ENCODE measurements at places on chromosomes 7 and 10.

GRCh38 chr10:52811776-52812175, 39.2 kb upstream of the MBL2 start:
- no peak for DNase-seq

GRCh38 chr7:48875045-48875916, 49.1 kb upstream of the CDC14C start:
- no peak for DNase-seq

- DNase-seq: no peak
These were observed 51.1 kb downstream of the DPYSL4 start for GRCh38 chr10:132237871-132238270.

DNA sequence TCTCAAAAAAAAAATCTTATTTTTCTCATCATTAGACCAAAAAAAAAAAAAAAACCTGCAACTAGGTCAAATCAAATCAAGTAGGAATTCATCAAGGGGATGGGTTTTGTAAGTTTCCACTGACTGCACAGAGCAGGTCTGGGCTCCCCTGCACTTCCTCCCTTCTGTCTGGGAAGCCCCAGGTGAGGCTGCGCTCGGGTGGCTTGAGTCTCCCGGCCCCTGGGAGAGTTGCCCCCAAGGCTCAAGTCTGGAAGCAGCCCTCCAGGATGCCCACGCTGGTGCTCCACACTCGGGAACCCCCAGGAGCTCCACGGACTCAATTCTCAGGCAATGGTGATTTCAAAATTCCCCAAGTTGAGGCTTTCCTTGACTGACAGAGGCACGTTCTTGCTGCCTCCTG, 41.7 kb upstream of the RBM33 start:
- DNase-seq: no peak

DNA sequence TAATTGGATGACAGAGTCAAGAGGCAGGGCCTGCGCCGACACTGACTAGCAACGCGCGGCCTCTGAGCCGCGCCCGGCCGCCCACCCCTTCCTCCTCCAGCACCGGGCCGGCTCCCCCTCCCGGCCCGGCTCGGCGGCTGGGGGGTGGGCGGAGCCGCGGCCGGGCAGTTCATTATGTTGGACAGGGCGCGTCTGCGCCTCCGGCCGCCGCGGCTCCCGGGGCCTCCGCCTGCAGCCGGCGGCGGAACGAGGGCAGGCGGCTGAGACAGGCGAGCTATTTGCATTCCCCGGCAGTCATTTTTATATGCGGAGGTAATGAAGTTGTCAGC, 106.7 kb downstream of the SNX10 start:
- DNase-seq: peak; percentile 73

DNA sequence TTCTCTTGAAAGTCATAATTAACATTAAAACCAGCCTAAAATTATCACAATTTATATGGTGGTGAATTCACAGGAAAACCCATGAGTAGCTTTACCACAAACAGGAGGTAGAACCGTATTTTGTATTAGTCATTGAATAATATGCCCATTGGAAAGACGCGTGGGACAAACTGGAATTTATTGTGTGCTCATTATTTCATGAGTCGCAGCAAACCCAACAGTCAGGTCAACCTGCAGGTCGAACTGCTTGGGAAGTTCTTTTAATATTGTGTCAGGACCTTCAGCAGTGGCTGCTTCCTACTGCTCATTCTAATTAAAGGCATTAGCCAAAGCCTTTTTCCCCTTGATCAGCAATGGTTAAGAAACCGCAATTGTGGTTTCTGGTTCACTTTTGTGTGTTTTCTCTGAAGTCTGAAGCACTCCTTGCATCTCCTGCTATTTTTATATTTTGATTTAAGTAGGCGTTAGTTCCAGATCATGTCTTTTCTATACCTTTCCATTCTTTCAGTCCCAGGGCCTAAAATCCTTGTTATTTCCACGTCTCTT, 100.1 kb downstream of the RAB11FIP2 start:
- DNase-seq: no peak

DNA sequence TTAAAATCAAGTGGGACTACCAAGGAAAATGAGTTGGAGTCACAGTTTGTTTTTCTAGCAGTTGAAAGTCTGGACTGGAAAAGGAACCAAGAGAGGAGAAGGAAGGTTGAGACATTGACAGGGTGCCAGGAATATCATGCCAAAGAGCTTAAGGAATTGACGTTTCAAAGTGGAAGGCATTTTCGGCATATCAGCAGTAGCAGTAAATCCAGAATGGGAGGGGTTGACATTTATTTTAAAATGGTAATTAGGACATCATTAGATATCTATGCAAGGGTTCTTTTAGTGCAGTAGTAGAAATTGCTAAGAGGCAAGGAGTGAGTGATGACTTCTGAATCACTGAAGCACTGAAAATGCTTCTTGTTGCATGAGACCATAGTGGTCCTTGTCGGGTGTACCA, 335.9 kb upstream of the PLXDC2 start:
- DNase-seq: no peak

DNA sequence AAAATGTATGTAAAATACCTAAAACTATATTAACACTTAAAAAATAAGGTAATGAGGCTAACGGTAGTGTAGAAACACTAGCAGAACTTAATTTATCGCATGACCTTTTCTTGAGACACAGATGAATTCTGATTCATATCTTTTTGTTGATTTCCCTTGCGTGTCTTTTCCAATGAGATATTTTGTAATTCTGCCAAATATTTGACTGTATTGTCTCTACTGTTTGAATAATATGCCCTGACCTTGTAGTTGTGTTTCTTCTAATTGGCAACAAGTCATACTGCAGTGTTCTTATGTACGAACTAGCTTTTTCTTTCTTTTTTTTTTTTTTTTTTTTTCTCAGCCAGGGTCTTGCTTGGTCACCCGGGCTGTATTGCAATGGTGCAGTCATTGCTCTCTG, 9.2 kb upstream of the ABCB1 start:
- no peak for DNase-seq

DNA sequence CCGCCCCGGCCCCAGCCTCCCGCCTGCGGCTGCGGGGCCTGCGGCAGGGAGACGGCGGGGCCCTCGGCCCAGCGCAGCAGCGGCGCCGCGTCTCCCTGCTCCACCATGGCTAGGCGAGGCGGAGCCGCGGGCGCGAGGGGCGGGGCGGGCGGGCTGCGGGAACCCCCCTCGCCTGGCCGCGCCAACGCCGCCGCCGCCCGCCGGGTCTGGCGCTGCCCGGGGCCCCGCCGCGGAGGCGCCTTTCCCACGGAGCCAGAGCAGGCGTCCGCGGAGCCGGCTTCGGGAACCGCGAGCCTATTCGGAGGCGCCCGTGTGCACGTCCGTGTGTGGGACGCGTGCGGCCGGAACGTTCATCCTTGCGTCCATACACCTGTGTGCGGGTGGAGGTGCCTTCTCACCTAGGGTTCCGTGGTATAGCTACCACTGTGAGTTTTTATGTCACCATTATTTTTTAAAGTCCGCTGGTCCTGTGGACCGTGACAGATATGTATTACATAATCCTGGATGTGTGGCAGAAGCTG, at the start of gene DENND11:
Gene DENND11 (minus strand): TSS at position 120 of the 521 bp plus-strand sequence. CDS start 13 bp downstream, at position 107.
- peak; percentile 72 for DNase-seq

GRCh38 chr10:64312876-64313275, 791.7 kb downstream of the REEP3 start:
- DNase-seq: no peak

DNA sequence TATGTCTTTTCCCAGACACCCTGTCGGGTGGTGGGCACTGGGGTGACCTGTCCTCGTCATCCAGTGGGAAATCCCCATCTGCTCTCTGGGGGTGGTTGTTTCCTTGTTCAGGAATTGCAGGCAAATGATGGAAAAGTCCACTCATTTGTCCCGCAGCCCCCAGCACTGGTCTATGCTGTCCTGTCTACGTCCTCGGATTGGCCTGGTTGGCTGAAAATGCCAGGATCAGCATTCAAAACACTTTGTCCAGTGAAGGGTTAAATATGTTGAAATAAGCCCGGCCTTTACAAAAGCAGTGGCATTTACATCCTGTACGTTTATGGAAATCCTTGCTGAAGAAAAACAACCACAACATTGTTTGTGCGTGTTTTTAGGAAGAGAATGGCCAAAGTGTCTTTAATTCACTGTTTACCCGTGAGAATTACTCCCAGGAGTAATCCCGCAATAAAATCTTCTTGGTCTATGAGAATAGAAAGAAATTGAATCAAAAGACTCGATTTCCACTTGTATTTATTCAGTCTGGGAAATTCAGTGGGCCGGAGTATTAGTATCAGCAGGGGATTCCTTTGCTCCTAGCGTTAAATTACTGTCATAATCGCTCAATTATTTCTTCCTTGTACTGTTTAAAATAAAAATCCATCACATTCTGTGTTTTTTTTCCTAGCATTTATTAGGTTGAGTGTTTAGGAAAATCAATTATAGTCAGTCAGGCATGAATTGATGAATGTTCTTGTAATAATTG, 116.8 kb upstream of the SH2B2 start:
- no peak for DNase-seq

- DNase-seq: no peak
These were observed 76.1 kb downstream of the PROSER2 start for GRCh38 chr10:11899067-11899876.

- DNase-seq: no peak
These were observed 29.9 kb downstream of the PAPOLB start for GRCh38 chr7:4831723-4832495.

- DNase-seq: no peak
These were observed 45.8 kb downstream of the SUFU start for GRCh38 chr10:102549549-102549948.

DNA sequence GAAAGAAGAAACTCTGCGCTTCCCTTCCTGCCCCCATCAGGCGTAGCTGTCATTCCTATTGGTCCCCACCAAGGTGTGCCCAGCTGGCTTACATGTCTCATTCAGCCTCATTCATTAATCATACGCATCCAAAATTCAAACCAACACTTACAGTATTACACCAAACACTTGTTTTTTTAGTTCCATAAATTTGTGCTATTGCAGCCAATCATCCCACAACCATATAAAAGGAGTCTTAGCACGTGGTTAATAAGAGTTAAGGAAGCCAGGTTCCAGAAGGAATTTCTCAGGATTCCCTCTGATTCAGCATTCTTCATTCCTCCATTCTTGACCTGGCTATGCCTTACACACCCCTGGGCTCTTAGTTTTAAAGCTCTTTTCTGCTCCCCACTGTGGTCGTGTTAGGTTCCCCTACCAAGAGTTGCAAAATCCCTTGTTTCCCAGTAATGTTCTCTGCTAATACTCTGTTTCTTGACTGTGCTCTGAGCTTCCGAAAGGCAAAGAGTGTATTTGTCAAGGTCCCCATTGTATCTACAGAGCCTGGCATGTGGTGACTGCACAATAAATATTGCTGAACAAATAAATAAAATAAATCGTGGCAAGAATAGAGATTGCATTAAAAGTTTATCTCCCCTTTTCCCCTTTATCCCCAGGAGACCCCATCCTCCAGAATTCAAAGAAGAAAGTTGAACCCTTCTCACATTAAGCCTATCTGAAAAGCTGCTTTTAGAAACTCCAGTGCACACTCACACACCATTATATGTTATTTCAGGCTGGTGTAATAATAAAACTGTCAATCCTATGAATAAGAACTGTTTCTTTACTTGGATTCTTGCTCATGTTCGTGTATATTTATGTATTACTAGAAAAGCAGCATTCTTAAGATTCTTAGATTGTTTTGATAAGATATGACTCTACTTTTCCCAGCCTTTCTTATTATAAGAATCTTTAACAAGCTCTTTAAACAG, 514.4 kb downstream of the INHBA start:
- DNase-seq: no peak

GRCh38 chr10:47067949-47068940, 157.0 kb downstream of the PTPN20 start:
- no peak for DNase-seq

GRCh38 chr10:117955176-117955575, 91.6 kb downstream of the RAB11FIP2 start:
- DNase-seq: no peak

DNA sequence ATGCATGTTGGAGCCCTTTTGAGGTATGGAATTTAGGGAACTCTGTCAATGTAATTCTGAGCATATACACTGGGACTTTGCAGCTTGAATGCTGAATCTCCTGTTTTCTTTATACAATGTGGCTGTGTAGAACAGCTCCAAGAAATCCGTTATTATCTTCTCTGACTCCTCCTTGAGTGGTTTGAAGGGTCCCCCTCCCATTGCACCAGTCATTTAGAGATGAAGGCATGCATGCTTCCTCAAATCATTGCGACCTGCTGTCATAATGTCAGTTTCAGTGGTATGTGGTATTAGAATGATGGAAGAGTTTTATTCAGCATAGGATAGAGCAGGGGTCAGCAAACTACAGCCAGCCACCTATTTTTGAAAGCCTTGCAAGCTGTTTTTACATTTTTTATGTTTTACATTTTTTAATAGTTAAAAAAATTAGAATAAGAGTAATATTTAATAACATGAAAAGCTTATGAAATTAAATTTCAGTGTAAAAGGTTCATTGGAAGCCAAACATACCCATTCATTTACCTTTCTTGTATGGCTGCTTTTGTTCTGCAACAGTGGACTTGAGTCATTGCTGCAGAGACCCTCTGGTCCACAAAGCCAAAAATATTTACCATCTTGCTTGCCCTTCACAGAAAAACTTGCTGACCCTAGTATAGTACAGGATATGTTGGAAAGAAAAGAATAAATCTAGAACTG, 8.1 kb downstream of the STK17A start:
- no peak for DNase-seq

DNA sequence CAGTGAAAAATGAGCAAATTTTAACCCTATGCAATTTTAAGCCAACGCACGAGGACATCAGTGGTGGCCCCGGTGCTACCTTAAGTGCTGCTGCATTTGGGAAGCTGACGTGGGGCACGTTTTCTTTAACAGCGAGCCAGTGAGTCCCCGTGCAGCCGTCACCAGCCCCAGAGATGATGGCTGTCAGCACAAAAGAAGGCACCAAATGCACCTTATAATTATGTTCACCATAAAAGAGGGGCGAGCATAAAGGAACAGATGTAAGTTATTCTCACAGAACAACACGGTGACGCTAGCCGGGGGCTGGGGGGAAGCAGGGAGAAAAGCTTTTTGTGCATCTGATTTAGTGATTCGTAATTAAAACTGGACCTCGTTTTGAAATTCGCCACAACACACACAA, 260.1 kb downstream of the DNAJB6 start:
- DNase-seq: no peak

DNA sequence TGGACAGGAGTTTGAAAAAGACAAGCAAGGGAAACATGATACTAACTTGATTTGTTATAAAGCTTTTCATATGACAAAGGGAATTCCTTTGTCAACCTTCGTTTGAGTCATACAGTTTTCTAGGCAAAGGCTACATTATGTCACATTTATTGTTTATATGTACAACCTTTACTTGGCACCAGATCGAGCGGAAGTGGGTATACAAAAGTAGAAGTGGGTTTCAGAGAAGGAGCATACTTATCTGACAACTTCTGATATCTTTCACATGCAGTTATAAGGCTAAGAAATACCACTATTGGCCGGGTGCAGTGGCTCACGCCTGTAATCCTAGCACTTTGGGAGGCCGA, 11.0 kb downstream of the STMP1 start:
- no peak for DNase-seq

GRCh38 chr10:124168581-124168980, 75.2 kb upstream of the CHST15 start:
- peak; percentile 15 for DNase-seq

DNA sequence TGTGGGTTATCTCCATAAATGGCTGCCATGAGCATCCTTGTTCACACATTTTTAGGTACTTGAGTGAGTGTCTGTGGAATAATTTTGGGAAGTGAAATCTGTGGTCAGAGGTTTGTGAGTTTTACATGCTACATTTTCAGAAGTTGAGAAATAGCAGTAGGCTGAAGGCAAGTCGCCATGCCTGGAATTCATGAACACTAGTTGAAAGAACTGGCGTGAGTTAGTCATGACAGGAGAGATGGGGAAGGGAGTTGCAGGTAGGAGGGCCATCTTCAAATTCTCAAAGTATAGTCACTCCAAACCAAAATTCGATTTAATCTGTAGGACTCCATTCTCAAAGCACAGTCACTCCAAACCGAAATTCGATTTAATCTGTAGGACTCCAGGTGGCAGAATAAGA, 89.6 kb downstream of the EGFR start:
- DNase-seq: no peak
